ENCODE measurements at places on chromosomes 7 and 10. TPM values are rescaled to one million over a fixed set of nuclear protein-coding genes. Genes with fewer than 3 reads are reported as not detected.

Gene WNT8B
- total RNA-seq: not detected

Gene PDZD7
- total RNA-seq: 0.91 TPM

Gene C10orf62
- total RNA-seq: 0.32 TPM

Gene AHR
- 354 TPM for total RNA-seq

Gene ZNF12
- total RNA-seq: 29.1 TPM

Gene GJD4
- 0.22 TPM for total RNA-seq

Measured in articular chondrocyte of knee joint (primary cell).